Immature natural killer cell (primary cell): ENCODE measurements at places on chromosomes 12 and 14. TPM values are rescaled to one million over a fixed set of nuclear protein-coding genes. Genes with fewer than 3 reads are reported as not detected.

The C12orf56 gene
- polyA plus RNA-seq = not detected

The KRT6C gene
- polyA plus RNA-seq = not detected

The CDH24 gene
- 0.78 TPM for polyA plus RNA-seq

The SSPN gene
- not detected for polyA plus RNA-seq

DNA sequence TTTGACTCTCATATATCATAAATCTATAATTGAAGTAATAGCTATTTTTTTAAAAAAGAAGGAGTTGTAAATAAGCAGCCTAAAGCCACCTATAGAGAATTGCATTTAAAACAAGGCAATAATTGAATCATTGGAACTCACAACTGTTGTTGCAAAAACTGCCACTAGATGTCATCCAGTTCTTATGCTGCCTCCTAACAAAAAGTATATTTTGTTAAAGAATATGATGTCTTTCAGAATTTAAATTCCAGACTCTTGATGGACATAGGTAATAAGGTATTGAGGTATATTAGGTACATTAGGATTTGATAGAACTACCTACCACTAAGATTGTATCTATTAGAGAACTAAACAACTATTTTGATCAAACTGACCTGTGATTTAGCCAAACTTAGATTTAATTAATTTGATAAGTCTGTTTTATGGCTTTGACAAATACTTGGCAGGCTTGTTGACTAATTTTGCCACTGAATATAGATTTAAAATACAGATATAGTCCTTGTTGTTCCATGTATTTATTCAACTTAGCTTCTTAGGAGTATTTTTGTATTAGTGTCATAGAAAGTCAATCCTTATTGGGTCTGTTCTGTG is 401.4 kb downstream of the RPL10L start:
- no peaks in the 10 kb centered on the region for H3K4me1 ChIP-seq
- H3K4me3 ChIP-seq = no peak overlapping the region
- no peak for DNase-seq
- no peaks in the 10 kb centered on the region for H3K27me3 ChIP-seq

GRCh38 chr12:19288603-19289244 is 150.6 kb upstream of the AEBP2 start:
- no peaks in the 10 kb centered on the region for H3K27me3 ChIP-seq
- H3K4me3 ChIP-seq = no peak overlapping the region
- no peaks in the 10 kb centered on the region for H3K36me3 ChIP-seq
- no peak overlapping the region for H3K27ac ChIP-seq
- H3K4me1 ChIP-seq = no peaks in the 10 kb centered on the region

GRCh38 chr12:117013726-117014125 is 85.5 kb downstream of the TESC start:
- H3K4me1 ChIP-seq = no peaks in the 10 kb centered on the region
- peaks cover 70% of the 10 kb centered on the region for H3K36me3 ChIP-seq

- peak overlapping the region; percentile 55 for H3K27ac ChIP-seq
- peaks cover 1% of the 10 kb centered on the region for H3K27me3 ChIP-seq
- peaks cover 10% of the 10 kb centered on the region for H3K4me1 ChIP-seq
Measured at GRCh38 chr12:51295651-51296050, 25.4 kb upstream of the SMAGP start.

DNA sequence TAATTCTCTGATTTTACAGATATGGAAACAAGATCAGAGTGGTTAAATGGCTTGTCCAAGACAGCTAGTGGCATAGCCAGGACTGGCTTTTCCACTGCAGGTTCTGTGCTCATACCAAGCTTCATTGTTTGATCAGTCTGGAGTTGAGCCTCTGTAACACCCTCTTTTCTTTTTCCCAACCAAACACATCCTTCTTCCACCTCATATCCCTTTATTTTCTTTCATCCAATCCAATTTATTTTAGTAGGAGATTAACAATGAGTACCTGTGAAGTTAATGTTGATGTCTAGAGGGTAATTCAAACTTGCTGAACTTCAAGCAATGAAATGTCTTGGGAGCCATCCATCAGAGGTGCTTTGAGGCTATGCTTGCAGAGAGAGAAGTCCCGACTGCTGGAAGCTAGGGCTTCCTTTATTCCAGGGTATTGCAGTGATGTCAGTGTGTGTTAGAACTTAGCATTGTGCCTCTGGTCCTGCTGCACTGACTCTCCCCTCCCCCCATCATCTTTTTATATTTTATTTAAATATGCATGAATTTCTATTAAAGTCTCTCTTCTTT is 452.1 kb upstream of the PDE3A start:
- no peak overlapping the region for H3K27ac ChIP-seq
- H3K27me3 ChIP-seq = no peaks in the 10 kb centered on the region
- H3K36me3 ChIP-seq = no peaks in the 10 kb centered on the region
- H3K4me3 ChIP-seq = no peak overlapping the region

- H3K27ac ChIP-seq = no peak overlapping the region
- no peaks in the 10 kb centered on the region for H3K27me3 ChIP-seq
- H3K36me3 ChIP-seq = peaks cover 2% of the 10 kb centered on the region
- H3K4me1 ChIP-seq = no peaks in the 10 kb centered on the region
- H3K4me3 ChIP-seq = no peak overlapping the region
- no peak for DNase-seq
Measured at GRCh38 chr14:49679271-49679670, 8.7 kb downstream of the POLE2 start.

DNA sequence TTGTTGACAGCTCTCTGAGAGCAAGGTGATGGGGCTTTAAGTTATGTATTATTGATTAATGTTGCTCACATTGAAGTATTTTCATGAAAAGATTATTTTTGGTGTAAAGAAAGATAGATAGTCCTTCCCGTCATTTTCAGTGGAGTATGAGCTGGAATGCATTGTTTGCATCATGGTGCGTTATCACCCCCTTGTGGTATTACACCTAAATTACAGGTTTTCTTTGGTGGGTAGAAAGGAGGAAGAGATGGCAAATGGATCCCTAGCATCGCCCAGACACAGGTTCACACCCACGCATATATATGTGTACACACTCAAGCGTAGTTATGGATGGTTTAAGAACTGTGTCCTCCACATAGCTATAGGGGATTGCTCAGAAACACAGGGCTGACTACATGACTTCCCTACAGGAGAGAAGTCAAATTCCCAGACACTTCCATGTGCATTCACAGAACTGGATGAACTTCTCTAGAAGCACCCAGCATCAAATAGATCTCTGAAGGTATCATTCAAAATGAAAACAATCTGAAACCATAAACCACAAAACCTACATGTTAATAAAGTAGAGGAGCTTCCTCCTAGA is 14.4 kb upstream of the SERPINA10 start:
- no peak overlapping the region for H3K27ac ChIP-seq
- peaks cover 15% of the 10 kb centered on the region for H3K4me1 ChIP-seq
- H3K4me3 ChIP-seq = no peak overlapping the region
- no peak for DNase-seq
- peaks cover 2% of the 10 kb centered on the region for H3K36me3 ChIP-seq

DNA sequence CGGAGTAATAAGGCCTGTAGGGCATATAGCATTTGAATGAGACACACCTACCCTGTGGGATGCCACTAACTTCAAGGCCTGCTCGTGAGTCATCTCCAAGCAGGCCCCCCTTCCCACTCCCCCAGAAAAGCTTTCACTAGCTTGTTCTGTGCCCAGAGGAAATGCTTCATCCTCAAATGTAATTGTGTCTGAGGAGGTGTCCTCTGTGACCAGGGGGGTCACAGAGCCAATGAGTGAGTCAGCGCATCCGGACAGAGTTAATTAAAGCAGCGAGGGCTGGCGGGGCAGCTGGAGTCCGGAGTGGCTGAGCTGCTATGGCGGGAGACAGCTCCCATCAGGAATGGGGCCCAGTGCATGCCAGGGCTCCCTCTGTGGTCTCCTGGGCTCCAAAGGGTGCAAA is 27.0 kb upstream of the ESRRB start:
- H3K27me3 ChIP-seq = peaks cover 2% of the 10 kb centered on the region
- no peak for DNase-seq
- H3K36me3 ChIP-seq = no peaks in the 10 kb centered on the region
- peaks cover 2% of the 10 kb centered on the region for H3K4me1 ChIP-seq
- no peak overlapping the region for H3K4me3 ChIP-seq
- H3K27ac ChIP-seq = no peak overlapping the region

GRCh38 chr14:50510157-50510556 is 22.2 kb downstream of the MAP4K5 start:
- no peak for DNase-seq
- peaks cover 51% of the 10 kb centered on the region for H3K4me1 ChIP-seq
- no peak overlapping the region for H3K27ac ChIP-seq
